ENCODE measurements at places on chromosomes 5 and 9.
A peak's percentile ranks its signal among the peaks of the same experiment; 100 is the strongest.

DNA sequence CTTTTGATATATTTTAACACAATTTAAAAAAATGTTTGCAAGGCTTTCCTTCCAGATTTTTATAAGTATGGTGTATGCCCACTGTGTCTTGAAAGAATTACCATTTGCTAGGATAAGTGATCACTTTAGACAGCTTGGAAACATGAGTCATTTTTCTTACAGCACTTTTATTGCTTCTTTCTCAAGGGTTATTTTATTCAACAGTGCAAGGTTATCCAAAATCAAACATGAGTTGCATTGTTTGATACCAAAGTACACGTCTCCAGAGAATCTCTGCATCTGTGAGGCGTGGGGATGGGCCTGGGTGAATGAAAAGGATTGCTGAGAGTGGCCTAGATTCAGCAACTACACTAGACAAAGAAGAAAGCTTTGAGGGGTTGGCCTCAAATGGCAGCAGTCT lies 329.6 kb downstream of the ADAMTS6 start:
- no peak for DNase-seq

GRCh38 chr5:1351156-1351555 lies 6.3 kb upstream of the CLPTM1L start:
- no peak for DNase-seq

DNA sequence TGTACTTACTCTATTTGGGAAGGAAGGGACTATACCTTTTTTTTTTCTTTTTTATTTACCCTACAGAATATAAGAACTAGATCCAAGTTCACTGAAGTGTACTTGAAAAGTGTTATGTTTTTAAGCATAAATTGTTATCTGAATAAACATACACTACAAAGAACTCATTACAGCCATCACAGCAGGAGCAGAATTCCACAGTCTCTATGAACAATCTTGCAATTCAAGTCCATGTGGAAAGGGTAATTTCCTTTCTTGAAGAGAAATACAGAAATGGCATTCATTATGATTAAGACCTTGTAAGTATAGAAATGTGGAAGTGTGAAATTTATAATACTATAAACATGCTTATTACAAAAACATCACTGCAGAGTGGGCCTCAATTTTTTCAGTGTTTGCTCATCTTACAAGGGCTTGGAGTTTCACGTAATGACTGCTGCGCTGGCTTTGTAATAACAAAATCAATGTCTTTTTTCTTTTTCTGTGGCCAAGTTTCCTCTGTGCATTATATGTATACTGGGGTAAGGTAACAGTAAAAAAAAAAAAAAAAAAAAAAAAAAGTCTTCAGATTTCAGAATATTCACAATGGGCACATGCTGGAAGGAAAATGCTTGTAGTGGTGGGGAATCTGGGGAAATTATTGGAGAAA lies 77.0 kb upstream of the GNA14 start:
- DNase-seq, result no peak

DNA sequence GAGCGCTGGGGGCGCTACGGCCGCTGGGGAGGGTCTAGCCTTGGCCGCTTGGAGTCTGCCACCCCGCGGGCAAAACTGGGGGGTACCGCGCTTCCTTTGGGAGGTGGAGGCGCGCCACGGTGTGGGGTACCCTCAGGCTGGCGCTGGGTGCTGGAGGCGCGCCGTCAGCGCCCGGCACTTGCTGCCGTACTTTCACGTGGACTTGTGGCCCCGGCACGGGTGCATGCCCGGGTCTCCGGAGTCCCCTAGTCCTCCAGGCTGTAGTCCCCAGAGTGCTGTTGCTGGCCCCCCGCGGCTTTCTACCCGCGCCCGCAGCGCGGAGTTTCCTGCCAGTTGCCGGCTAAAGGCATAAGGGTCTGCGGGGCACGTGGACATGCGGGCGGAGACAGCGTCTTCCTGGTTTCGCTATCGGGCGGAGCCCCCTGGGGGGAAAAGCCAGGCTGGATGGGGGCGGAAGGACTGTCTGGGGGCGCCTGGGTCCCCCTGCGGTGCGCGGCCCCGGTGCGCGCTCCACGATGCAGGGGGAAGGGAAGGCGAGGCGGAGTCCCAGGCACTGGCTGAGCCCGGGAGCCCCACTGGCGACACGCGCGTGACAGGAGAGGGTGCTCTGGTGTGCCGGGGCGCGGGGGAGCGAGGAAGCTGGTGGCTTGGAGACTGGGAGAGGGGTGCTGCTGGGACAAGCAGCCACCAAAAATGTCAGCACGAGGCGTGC lies 666 bp downstream of the PPARGC1B start:
- DNase-seq, result peak; percentile 37

DNA sequence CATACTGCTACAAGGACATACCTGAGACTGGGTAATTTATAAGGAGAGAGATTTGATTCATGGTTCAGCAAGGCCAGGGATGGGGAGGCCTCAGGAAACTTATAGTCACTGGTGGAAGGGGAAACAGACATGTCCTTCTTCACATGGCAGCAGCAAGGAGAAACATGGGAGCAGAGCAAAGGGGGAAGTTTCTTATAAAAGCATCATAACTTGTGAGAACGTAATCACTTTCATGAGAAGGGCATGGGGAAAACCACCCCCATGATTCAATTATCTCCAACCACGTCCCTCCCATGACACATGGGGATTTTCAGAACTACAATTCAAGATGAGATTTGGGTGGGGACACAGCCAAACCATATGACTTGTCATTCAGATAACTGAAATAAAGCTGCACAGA lies 100.9 kb downstream of the ST8SIA4 start:
- no peak for DNase-seq

GRCh38 chr5:40791715-40792139 lies 6.4 kb downstream of the PRKAA1 start:
- no peak for DNase-seq

GRCh38 chr9:97529363-97530076 lies 28.1 kb downstream of the TMOD1 start:
- DNase-seq, result peak; percentile 30

DNA sequence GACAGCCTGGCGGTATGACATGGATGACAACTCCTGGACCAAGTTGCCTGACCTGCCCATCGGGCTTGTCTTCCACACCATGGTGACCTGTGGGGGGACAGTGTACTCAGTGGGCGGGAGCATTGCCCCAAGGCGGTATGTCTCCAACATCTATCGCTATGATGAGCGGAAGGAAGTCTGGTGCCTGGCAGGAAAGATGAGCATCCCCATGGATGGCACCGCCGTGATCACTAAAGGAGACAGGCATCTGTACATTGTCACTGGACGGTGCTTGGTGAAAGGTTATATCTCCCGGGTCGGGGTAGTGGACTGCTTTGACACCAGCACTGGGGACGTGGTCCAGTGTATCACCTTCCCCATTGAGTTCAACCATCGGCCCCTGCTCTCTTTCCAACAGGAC lies 1.3 kb downstream of the CCIN start:
- DNase-seq, result no peak

- no peak for DNase-seq
These were observed 235.1 kb upstream of the ANKRD55 start for GRCh38 chr5:56468277-56468676.

DNA sequence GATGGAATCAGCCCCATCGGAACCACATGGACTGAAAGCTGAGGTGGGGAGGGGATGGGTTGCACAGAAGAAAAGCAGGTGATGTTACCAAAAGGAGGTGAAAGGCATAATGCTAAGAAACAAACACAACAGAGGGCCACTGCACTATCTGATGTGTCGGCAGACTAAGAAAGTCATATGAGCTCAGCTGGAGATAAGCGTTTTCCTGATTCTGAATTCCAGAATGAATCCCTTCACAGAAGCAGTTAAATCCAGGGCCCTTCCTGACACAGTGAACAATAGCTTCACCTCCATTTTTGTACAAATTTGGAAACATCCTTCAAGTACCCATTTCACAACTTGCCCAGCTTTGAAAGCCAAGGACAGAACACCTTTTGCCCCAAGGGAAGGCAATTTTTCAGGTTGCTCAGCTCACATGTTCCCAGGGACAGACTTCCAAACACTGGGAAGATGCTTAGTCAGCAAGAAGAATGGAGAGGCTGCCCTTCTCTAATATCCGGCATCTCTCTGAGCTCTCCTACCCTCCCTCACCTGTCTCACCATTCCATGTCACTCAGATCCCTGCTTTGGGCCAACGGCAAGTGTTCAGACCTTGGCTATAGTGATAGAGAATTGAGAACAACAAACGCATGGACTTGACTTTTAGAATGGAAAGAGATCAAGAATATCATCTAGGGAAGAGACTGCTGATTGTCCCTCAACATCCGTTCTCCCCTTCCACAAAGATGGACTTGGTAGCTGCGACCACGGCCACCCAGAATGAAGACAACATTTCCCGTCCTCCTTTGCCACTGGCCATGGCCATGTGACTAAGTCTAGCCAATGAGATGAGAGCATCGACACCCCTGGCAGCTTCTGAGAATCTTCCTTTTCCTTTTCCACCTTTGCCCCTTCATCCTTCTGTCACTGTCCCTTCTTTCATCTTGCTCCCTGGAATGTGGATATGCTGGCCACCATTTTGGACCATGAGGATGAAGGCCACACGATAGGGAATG lies 68.6 kb upstream of the IL17B start:
- DNase-seq, result no peak

GRCh38 chr9:138098116-138098907 lies 220.7 kb downstream of the CACNA1B start:
- no peak for DNase-seq

DNA sequence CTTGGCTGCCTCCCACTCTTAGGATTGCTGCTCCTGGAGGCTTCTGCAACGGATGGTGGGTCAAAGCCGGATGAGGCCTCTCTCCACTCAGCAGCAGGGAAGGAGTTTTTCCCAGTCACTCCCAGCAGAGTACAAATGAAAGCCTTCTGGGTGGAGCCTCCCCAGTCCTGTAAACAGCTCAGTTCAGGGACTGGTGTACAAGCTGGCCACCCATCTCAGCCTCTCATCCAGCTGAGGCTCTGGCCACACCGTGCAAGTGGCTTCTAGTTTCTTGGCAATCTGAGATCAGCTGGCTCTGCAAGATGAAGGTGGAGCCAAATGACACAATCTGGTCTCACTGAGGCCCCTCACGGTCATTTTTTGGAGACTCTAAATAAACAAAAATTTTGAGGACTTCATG lies 10.0 kb downstream of the GPX3 start:
- DNase-seq, result no peak

GRCh38 chr9:87112656-87113055 lies 165.3 kb upstream of the GAS1 start:
- DNase-seq, result no peak

- DNase-seq, result no peak
These were observed 64.3 kb downstream of the CSNK1A1 start for GRCh38 chr5:149486726-149487635.

DNA sequence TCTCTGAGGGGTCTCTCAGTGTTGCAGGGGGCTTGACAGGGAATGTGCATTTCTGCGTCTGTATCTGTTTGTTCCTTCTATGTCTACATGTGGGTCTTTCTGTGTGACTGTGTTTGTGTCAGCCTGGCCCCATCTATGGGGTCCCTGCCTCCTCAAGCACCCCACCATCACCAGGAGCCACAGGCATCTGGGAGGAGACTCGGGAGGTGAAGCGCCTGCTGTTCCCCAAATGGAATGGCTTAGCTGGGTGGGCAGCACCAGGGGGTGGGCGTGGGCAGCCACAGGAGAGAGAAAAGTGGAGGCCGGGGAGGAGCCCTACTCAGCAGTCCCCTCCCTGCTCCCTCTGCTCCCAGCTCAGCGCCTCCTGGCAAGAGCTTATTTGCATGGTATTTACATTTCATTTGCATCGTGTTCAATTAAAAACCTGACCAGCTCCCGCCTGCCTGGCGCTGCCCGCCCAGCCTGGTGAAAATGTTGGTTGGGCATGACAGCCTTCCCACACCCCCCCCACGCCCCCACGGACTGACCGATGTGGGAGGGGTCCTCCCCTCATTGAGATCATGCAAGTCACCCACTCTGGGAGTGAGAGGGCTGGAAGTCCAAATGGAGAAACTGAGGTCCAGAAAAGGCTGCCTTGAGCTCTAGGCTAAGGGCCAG lies 50.5 kb downstream of the CXXC5 start:
- no peak for DNase-seq

GRCh38 chr5:173323799-173324114 lies 4.5 kb downstream of the STC2 start:
- DNase-seq, result no peak

DNA sequence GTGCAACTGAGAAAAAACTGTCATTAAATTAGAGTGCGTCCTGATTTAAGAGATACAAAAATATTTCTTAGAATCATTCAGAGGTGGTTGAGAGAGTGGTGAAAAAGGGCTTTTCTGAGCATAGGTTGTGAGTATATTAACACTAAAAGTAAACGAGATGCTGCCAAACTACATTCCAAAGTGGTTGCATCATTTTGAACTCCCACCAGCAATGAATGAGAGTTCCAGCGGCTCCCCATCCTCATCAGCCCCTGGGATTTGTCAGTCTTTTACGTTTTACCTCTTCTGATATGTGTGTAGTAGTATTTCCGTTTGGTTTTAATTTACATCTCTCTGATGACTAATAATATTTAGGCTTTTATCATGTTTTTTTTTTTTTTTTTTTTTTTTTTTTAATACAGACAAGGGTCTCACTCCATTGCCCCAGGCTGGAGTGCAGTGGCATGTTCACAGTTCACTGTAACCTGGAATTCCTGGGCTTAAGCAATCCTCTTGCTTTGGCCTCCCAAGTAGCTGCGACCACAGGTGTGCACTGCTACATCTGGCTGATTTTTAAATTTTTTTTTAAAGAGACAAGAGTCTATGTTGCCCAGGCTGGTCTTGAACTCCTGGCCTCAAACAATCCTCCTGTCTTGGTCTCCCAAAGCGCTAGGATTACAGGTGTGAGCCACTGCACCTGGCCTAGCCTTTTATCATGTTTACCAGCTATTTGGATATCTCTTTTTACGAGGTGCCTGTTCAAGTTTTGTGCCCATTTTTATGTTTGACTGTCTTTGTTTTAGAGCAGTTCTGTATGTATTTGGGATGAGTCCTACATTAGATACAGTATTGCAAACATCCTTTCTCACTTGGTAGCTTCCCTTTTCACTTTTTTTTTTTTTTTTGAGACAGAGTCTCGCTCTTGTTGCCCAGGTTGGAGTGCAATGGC lies 17.0 kb downstream of the PRRT1B start:
- DNase-seq, result no peak

- no peak for DNase-seq
These were observed 136.7 kb downstream of the BOD1 start for GRCh38 chr5:173479711-173480110.

GRCh38 chr5:157288405-157289163 lies 22.7 kb downstream of the CYFIP2 start:
- DNase-seq, result no peak

DNA sequence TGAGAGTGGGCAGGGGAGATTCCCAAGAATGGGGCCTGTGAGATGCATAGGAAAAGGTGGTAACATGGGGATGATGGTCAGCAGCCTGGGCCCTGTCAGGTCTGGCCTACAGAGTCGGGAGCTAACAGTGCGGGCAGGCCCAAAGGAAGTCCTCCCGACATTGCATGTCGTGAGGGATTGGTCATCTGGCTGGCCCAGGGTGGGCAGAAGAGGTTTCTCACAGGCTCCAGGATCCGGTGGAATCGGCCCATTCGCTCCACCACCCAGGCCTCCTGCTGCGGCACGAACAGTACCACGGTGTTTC lies 514 bp downstream of the STOML2 start:
- DNase-seq, result no peak

Measured in GM18507 (cell line).